ENCODE measurements at places on chromosomes 4 and X.
A peak's percentile ranks its signal among the peaks of the same experiment; 100 is the strongest.

DNA sequence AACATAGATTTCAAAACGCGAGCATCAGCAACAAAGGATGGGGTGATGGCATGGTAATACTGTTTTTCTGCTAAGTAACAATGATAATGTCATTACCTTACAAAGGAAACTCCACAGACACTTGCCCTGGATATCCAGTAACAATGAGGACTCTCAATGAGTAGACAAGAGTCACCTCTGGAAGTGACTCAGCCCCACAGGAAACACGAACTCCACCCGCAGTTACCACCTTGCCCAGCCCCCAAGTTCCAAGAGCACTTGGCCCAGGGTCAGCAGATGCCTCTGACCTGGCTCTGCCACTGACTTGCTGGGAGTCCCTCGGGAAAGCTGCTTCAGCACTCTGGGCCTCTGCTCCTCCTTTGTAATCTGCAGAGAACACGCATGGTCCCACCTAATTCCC lies 110.3 kb upstream of the MAP3K15 start:
- peak; percentile 74 for DNase-seq

DNA sequence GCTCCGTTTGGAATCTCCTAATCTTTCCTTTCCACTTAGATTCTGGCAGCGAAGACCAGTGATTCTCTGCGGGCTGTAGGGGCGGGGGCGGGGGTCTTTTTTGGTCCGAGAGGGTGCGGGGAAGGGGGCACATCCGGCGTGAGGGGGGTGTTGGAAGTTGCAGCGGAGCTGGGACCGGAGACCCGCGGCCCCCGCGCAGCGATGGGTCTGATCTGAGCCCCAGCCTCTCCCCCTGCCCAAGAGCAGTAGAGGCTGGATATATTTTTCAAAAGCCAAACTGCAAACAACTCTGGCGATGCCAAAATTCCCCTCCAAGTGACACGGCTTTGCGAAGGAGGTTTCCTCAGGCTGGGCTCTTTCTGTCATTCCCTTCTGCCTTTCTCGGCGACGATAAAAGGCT lies 355 bp downstream of the GRID2 start:
- no peak for DNase-seq

- no peak for DNase-seq
Measured at GRCh38 chr4:89123451-89123851, 12.1 kb downstream of the TIGD2 start.

- DNase-seq: no peak
Measured at GRCh38 chr4:22754116-22754515, 61.4 kb downstream of the GBA3 start.

DNA sequence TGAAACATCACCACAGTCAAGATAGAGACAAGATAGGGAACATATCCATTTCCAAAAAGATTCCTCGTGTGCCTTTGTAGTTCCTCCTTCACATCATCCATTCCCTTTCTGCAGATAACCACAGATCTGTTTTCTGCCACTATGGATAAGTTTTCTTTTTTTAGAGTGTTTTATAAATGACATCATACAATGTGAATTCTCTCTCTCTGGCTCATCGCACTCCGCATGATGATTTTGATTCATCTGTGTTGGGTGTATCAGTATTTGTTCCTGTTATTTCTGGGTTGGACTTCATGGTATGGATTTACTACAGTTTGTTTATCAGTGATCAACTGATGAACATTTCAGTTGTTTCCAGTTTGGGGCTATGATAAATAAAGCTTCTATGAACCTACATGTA lies 23.2 kb upstream of the ANXA3 start:
- no peak for DNase-seq

DNA sequence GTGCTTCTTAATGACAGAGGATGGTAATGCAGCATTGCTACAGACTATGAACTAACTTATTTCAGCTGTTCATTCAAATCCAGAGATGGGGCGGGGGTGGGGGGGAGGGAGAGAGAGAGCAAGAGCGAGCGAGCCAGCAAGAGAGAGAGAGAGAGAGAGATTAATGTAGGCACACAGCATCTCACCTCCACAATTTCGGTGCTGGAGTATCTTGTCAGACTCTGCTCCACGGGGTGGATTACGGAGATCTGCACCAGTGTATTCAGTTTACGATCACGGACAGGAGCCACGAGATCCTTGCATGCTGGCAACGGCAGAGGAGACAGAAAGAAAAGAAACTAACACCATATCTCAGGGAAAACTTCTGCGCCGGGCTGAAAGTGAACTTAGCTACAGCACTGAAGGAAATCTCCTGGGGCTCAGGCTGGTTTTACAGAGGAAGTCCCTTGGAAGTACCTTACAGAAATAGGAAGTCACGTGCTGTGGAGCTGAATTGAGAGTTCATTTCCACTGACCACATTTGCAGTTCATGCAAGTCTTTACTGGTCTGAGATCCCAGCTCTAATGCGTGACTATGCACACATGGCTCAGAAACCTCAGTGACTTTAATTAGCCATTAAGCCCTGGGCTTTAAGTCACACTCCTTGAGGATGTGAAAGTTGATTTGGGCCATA lies 440.9 kb downstream of the INPP4B start:
- DNase-seq: peak; percentile 54

DNA sequence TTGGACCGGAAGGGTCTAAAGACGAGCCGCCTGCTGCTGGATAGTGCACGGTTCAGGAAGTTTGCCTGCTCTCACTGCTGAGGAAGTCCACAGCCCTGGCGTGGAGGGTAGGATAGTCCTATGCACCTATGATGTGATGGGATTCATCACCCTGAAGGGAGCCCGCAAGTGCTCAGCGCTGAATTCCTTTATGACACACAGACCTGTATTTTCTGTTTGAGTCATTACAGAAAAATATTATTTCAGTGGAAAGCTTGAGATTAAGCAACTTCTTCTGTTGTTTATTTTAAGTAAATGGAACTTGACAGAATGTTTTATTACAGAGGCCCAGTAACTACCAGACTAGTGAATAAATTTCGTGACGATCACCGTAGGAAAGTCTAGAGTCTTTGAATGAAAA lies 123.2 kb downstream of the TRIML1 start:
- DNase-seq: no peak

DNA sequence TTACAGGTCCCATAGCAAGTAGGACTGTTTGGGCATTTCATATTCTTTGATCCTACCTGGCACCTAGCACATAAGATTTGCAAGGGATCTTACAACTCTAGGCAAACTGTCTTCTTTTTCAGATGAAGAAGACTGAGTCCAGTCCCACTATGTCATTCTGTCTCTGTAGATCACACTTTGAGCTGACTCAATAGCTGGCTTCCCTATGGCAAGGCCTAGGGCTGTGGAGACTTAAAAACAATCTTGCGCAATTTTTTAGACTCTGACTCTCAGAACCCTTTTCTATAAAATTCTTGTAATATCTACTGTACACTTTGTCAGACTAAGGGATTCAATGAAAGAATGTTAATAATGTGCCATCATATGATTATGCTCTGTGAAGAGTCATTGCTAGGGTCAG lies 26.7 kb downstream of the OTC start:
- DNase-seq: no peak

GRCh38 chrX:17826609-17827496 lies 34.2 kb downstream of the RAI2 start:
- DNase-seq: no peak

GRCh38 chr4:24850674-24851073 lies 55.3 kb downstream of the SOD3 start:
- peak; percentile 50 for DNase-seq

DNA sequence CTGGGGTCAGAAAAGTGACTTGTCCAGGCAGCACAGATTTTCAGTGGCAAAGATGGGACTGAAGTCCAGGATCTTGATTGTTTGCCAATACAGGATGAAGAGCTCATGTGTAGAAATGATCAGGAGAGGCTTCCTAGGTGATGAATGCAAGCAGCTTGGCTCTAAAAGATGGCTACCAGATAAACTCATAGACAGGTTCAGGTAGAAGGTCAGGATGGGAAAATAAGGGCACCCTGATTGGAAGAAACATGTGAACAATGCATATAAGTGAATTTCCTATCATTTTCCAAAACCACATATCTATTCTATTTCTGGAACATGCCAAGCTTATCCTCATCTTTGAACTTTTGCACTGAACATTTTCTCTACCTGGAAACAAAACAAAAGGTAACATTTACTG lies 87.7 kb downstream of the FAM13A start:
- no peak for DNase-seq

DNA sequence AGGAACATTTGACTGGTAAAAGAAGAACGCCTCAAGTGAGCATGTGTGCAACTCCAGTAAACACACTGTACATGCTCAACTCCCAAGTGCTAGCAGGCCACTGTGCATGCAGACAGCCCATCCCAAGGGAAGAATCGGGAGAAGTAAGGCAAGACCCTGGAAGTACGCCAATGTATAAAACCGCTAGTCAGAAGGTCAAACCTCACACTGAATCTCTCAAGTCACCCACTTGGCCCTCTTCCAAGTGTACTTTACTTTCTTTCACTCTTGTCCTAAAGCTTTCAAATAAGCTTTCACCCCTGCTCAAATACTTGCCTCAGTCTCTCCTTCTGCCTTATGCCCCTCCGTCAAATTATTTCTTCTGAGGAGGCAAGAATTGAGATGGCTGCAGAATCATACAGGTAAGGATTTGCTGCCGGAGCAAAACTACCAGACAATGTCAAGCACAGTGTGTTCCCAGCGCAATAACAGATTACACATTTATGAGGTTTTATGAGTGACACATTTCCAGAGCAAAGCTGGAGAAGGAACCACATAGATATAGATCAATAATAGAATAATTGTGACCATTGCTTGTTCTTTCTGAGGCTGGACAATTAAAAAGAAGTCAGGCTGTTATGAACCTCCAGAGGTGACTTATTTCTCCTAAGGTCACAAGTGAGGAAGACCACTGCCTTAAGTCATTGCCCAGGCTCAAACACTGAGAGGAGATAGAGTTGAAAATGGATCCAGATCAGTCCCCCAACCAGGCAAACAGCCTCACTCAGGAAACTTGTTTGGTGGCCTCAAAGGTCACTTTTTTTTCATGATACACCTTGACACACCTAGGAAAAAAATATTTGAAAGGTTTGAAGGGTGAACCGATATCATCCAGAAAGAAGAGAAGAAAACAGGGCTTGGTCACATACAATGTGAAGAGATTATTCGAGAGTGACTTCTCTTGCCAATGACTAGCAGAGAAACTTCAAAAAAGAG lies 26.3 kb downstream of the CXCL1 start:
- no peak for DNase-seq

DNA sequence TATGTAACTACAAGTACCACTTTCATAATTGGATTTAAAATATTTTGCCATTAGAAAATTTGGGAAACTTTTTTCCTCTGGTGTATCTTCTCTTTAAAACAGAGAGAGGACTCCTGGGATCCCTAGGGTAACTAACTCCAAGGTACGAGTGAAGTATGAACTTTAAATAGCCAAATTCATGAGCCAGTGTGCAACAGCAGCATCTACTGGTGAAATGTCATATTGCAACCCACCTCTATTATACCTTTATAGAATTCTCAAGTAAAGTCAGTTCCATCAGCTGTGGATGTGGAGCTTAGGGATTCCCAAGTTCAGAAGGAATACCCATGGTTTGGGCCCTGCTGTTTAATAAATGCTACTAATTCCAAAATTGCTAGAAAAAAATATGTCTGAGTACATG lies 282.7 kb upstream of the TAPT1 start:
- no peak for DNase-seq

DNA sequence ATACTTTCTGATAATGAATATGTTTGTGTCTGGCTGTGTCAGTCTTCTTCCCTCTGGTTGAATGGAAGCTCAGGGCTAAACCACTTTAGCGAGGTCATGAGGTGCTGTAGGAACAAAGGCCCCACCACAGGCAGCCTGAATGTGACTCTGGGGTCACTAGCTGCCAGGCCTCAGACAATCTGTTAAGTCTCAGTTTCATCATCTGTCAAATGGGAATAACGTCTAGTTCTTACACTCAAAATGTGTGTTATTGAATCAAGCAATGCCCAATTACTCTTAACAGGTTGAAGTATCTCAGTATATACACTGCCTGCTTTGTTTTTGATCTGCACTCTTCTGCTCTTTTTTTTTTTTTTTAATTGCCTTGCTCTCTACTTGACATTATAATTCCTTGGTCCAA lies 148.6 kb downstream of the STK32B start:
- no peak for DNase-seq

GRCh38 chr4:7770224-7771050 lies 169.2 kb downstream of the AFAP1 start:
- DNase-seq: peak; percentile 36

Data from kidney capillary endothelial cell (primary cell).